ENCODE measurements at places on chromosomes 5 and 9.

- DNase-seq: no peak
Measured at GRCh38 chr9:97735070-97735600, 38.0 kb upstream of the XPA start.

DNA sequence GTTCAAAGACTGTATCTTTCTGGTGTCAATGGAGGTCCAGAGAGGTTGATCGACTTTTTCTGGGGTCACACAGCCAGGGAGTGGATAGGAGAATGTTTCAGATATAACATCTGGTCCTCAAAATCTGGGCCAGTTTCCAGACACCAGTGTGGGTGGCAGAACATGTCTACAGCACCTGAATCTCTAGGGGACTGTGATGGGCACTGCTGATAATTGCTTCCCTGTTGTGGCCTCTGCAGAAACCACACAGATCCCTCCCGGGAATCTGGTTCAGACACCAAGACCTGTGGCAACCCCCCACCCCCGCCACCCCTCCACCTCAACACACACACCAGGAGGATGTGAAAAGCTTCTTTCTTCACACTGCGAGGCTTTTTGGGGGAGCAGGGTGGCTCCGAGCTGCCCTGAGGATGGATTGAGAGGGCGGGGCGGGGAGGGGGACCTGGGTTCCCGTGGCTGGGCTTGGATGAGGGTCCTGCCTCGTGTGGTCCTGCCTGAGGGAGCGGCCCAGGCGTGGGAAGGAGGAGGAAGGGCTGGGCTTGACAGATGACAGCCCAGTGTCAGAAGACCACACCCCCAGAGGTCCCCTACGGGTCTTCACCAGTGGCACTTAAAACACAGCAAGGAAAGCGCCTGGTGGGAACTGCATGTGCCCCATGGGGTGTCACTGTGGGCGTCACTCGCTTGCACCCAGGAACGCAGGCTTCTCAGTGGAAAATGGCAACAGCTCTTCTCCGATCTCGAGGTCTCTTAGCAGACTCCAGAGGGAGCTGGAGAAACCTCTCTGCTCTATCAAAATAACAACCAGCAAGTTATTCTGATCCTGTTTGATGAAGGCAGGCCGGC, 55.2 kb downstream of the TRIP13 start:
- no peak for DNase-seq

DNA sequence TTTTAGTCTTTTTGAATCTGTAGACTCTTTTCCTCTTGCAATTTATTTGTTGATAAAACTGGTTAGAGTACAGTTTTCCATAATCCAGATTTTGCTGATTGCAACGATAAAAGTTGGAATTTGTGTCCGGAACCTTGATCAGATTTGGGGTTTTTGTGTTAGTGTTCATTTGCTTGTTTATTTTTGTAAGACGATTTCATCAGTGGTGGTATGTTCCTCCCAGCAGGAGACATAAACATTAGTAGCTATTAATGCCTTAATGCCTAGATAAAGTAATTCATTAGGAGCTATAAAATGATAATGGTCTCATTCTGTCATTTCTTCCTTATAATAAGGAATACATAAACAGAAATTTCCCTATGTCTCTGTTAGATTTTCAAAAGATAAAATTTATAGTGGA, 21.3 kb downstream of the RPS6 start:
- no peak for DNase-seq

GRCh38 chr5:135643881-135644766, 65.3 kb upstream of the CXCL14 start:
- DNase-seq: no peak

- DNase-seq: peak; percentile 39
Measured at GRCh38 chr9:96758845-96759673, 18.8 kb downstream of the ZNF510 start.

Measured in Caki2 (cell line).